ENCODE measurements at places on chromosomes 1 and 21.

- no peak for DNase-seq
Observed at GRCh38 chr1:37537378-37537777, 16.7 kb downstream of the SNIP1 start.

- no peak for DNase-seq
Observed at GRCh38 chr1:181541458-181541857, 58.1 kb downstream of the CACNA1E start.

- DNase-seq, result no peak
Observed at GRCh38 chr1:30804352-30804751, 46.8 kb upstream of the LAPTM5 start.

GRCh38 chr1:61742620-61743430 is 545 bp downstream of the PATJ start:
- peak; percentile 15 for DNase-seq

- DNase-seq, result no peak
Observed at GRCh38 chr1:229456016-229456415, 22.1 kb upstream of the ACTA1 start.

DNA sequence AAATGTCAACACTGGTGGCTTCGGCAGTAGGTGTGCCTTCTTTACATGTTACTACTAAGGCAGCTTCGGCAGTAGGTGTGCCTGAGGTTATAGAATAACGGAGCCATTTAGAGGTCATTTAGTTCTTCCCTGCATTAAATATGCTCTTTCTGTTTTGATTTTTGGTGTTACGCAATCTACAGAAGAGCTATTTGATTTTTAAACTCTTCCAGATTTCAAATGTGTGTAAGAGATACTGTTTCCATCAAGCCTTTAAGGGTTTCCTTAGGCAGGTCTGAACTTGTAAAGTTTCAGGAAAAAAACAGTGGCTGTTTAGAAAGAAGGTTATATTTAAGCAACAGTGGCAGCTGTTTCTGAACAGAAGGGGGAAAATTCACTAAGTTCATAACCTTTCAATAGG is 54.8 kb downstream of the PIK3R3 start:
- no peak for DNase-seq

DNA sequence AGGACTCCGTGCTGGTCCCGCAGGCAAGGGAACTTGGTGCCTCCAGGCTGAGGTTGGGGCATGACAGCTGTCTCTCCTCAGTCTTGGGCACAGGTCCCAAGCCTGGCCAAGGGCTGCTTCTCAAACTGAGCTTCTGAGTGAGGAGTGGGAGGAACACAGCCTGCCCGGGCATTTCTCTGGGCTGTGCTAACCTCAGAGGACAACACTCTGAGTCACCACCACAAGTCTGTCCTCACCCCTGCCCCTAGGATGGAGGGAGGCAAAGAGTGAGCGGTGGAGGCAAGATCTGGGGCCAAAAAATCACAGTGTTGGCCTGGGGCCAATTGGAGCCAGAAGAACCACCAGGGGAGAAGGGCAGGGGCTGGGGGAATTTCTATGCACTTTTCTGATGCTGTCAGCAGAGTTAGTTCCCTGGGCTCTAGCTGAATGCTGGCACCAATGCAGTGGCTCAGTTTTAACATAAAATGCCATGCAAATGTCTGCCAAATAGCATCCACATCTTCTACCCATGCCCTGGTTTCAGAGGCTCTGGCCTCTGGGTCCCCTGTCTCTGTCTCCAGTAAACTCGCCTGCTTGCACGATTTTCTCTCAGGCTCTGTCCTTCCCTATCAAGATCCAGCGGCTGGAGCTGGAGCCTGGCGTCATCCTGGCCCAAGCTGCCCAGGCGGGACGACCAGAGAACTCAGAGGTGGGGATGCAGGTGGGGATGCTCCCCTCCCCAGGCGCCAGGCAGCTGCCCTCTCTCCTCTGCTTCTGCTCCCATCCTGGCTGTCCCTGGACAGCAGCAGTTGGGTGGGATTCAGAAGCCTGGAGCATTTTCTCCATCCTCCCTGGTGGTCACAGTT is 11.0 kb upstream of the CDK18 start:
- DNase-seq, result no peak

DNA sequence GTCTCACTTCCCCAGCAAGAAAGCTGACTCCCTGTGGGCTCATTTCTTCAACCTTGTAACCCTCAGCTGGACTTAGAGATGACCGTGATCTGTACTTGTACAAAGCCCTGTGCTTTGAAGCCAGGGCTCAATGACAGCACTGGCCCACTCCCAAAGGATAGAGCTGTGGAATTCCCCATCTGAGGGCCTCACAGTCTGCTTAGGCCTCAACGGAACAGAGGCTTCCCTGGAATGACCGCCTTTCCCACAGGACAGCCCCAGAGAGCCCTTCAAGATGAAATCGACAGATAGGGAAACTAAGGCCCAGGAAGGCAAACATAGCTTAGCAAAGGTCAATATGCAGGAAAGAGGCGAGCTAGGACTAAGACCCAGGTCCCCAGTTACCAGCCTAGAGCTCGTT is 11.5 kb downstream of the SLC9A1 start:
- DNase-seq, result no peak

DNA sequence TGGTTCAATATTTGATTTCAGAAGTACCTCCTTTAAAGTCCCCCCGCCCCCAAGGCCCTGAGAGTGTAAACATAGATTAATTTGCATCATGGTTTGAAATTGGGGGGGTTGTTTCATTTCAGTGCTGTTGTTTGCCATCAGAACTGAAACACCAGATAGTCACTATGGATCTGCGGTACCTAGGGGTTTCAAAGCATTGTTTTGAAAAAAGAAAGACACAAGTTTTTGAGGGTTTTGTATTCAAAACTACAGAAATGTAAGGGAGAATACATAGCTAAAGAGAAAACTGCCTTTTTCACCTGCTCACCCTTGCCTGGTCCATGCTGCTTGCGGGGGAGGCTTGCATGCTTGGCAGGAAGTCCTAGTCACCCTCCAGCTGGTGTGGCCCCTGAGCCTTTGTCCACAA is 59.3 kb downstream of the ACP6 start:
- DNase-seq, result no peak

DNA sequence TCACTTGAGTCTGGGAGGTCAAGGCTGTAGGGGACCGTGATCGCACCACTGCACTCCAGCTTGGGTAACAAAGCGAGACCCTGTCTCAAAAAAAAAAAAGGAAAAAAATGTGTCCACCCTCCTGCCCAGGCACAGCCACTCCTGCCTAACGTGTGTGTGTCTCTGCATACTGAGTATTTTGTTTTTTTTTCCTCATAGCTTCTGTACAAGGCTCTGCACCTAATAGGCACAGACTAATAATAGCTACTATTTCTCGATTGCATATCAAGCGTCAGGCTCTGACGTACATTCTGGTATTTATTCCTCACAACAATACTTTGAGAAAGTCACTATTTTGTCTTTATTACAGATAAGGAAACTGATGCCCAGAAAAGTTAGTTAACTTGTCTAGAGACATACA is 5.0 kb downstream of the PTGFRN start:
- no peak for DNase-seq

GRCh38 chr21:34129901-34130715 is 56.7 kb downstream of the MRPS6 start:
- DNase-seq, result peak; percentile 54

GRCh38 chr1:237011432-237011831 is 7.2 kb upstream of the MT1HL1 start:
- no peak for DNase-seq

GRCh38 chr1:193355626-193356025 is 169.2 kb upstream of the B3GALT2 start:
- no peak for DNase-seq

DNA sequence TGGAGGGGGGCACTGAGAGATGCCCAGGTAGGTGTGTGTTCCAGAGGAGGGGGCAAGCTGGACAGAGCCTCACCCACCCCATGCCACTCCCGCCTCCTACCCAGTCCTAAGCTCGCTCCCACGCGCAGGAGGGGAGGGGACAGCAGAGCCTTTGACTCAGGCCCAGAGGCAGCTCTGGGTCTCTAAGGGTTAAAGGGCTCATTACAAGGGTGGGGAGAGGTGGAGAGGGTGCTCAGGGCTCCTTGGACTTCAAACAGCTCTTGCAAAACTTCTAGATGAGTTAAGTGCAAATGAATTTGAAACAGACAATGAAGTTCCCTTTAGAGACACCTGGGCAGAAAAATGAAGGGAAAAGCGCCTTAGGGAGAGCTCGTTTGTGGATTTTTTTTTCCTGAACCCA is 104.2 kb upstream of the CASZ1 start:
- DNase-seq, result no peak

- no peak for DNase-seq
Observed at GRCh38 chr1:64940025-64940424, 26.3 kb downstream of the JAK1 start.

GRCh38 chr1:39940253-39940652 is 14.7 kb upstream of the MFSD2A start:
- peak; percentile 17 for DNase-seq

- DNase-seq, result no peak
Observed at GRCh38 chr1:89725011-89725370, 92.1 kb downstream of the LRRC8C start.

DNA sequence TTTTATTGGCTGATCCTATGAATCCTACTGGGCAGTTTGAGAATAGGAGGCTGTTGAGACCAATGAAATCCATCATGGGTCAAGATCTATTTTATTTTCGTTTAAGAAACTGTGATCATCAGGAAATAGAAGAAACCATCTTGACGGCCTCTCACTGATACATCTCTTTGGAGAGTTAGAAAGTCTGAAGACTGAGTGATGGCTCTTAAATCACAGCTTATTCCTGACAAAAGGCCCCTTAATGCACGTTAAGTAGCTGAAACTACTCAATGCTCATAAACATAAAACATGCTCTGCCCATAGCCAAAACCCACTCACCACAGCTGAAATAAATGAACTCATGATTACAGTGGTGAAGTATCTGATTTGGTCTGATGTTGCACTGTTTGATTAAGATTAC is 784.5 kb upstream of the NEGR1 start:
- DNase-seq, result peak; percentile 1

- DNase-seq, result no peak
Observed at GRCh38 chr1:11470912-11471311, 8.0 kb upstream of the DISP3 start.

GRCh38 chr1:192521734-192522133 is 53.8 kb upstream of the RGS1 start:
- no peak for DNase-seq

DNA sequence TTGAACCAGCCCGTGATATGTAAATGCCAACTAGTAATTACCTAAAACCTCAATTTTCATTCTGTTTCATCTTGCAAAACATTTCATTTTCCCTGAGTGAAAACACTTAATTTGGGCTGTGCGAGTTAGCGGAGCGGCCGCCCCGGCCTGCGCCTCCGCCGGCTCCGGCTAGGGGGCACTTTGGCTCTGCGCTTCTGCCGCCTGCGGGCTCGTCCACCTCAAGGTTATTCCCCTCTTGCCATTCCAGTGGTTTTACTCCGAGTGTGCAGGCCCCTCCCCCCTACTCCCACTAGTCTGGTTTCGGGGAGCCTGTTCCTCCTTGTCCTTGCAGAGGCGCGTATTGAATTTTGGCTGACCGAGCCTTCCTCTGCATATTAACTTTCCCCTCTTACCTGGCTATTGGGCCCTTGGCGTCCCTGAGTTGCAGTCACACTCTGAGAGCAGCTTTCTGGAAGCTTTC is 55.6 kb downstream of the PEX14 start:
- no peak for DNase-seq

DNA sequence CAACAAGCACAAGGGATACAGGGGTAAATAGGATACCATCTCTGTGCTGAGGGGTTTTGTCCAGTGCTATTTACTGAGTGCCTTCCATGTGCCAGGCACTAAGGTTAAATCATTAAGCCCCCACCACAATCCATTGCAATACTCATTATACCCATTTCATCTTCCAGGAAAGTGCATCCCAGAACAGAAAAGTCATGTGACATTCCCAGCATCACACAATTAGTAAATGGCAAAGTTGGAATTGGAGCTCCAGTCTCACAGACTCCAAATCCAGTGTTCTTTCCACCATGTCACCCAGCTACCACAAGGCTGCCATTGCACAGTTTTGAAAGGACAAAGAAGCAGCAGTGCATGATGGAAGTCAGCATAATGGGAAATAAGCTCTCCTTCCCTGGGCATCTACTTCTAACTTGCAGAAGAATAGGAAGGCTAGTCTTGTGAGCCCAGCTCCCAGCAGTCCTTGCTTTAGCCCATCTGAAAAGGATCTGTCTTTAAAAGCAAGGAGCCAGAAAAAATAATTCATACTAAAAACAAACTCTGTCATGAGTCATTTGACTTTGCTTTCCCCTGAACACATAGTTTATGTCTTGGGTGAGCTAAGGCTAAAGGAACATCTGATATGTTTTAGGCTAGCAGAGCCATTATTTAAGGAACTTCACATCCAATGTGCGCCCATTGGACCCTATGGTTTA is 111.4 kb upstream of the HOOK1 start:
- no peak for DNase-seq

DNA sequence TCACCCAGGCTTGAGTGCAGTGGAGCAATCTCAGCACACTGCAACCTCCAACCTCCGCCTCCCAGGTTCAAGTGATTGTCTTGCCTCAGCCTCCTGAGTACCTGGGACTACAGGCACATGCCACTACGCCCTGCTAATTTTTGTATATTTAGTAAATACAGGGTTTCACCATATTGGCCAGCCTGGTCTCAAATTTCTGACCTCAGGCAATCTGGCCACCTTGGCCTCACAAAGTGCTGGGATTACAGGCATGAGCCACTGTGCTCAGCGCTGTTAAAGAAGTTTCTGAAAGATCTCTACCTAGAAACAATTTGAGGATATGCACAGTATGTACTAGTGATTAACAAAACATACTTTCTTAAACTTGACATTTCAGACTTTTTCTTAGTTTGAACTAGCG is 182.6 kb upstream of the ESRRG start:
- no peak for DNase-seq

DNA sequence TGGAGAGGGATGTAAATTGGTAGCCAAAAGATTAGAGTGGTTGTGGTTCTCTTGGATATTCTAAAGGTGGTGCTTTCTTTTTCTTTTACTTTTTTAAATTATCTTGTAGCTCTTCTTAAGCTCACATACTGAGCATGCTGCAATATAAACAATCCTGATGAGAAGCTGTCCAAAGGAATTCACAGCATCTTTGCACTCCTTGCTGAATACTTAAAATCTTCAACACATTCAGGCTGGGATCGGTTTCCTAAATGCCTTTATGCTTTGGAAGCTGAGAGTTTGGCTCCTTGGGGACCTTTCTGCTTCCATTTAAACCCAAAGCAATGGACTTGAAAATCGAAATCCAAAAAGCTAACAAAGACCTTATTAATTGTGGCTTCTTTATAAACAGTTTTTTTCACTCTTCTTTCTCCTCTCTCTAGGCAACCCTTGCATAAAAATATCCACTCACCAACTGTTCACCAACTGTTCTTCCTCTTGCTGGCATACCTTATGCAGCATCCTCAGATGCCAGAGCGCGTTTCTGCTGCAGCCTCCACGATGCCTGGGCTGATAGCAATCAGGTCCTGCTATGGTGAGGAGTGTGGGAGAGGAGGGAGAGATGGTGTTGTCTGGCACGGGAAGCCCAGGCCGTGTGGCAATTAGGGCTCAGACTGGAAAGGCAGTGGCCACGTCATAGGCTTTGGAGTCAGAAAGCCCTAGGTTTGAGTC is 535.8 kb upstream of the DAB1 start:
- DNase-seq, result peak; percentile 18

Data from SK-N-DZ (cell line).